Left lobe of liver (tissue), 2 donors: ENCODE measurements at places on chromosomes 3 and 15. TPM values are rescaled to one million over a fixed set of nuclear protein-coding genes. Genes with fewer than 3 reads are reported as not detected.

SPTSSB gene
- total RNA-seq, result 0.18 TPM

DNA sequence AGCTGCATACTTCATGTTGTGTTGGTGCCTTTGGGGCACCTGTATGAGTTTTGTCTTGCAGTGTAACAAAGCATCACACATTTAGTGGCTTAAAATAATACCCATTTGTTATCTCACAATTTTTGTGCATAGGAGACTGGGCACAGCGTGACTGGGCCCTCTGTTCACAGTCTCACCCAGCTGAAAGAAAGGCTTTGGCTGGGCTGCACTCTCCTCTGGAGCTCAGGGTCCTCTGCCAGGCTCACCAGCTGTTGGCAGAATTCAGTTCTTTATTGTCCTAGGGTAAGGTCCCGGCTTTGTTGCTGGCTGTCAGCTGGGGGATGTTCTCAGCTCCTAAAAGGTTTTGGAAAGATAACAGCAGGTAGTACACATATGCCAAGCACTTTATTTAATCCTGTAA lies 263.3 kb downstream of the CLSTN2 start:
- DNase-seq, result no peak

SLC27A2 gene
- total RNA-seq, result 153 TPM

GCNT3 gene
- total RNA-seq, result 0.30 TPM

GRCh38 chr3:139113993-139114375 lies 69.3 kb upstream of the PRR23C start:
- DNase-seq, result no peak

SLC28A1 gene
- total RNA-seq, result 64.6 TPM

GRCh38 chr15:38864827-38865581 lies 300.4 kb upstream of the RASGRP1 start:
- DNase-seq, result no peak

PCLAF gene
- 3.1 TPM for total RNA-seq

FRMD5 gene
- not detected for total RNA-seq

GRCh38 chr3:42653560-42654330 lies at the start of gene ZBTB47:
Gene ZBTB47, plus strand, starts transcription at chr3:42653697. Its CDS starts 4,659 bp downstream, at chr3:42658356.
- peak; percentile 59 for DNase-seq

KNSTRN gene
- total RNA-seq, result 9.2 TPM

DNA sequence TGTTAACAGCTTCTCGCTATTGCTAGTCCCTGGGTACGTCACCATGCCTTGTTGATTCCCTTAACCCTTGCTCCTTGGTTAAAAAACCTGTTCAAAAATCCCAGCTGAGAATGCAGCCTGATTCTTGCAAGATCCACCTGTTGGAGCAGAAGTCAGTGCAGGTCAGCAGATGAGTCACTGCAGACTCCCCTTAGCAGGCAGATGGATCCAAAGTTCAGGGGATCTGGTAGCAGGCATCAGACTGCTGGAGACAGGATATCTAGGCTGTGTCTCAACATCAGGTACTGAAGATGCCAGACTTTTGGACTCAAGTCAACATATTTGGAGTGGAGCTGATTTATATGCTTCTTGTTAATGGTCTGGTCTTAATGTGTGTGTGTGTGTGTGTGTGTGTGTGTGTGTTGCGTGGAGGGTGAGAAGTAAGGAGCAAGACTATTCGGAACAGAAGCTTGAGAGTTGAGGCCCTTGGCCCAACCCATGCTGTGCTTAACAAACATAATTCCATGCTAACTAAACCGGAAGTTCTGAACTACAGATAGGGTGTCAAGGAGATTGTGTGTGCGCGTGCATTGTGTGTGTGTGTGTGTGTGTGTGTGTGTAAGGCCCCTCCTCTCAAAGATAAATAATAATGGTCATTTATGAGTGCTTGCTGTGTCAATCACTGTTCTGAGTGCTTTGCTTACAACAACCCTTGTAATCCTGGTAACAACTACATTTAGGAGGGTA lies 1.0 kb upstream of the C3orf52 start:
- DNase-seq, result no peak
